Stimulated activated CD4-positive, alpha-beta T cell treated with anti-CD3 and anti-CD28 coated beads, Interleukin-4, amount 100 ng/mL, for 48 hours (primary cell): ENCODE measurements at places on chromosomes 4 and X.
A peak's percentile ranks its signal among the peaks of the same experiment; 100 is the strongest.

DNA sequence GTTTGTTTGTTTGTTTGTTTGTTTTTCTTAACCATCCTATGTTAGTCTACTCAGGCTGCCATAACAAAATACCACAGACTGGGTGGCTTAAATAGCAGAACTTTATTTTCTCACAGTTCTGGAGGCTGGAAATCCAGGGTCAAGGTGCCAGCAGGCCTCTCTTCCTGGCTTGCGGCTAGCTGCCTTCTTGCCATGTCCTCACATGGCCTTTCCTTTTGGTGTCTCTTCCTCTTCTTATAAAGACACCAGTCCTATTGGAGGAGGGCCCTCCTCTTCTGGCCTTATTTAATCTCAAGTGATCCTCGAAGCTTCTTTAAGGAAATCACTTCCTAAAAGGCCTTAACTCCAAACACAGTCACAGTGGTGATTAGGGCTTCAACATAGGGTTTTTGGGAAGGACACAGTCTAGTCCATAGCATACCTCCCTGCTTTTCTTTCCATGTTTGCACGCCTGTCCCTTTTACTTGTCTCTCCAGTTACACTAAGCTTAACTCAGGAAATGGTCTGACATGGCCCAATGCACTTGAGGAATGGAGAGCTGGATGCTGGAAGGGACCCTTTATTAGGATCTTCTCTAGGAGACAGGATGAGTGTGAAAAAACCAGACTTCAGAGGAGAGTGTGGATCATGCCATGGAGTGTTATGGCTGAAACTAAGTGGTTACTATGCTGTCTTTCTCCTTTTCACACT is 36.0 kb upstream of the MGST2 start:
- DNase-seq, result no peak

DNA sequence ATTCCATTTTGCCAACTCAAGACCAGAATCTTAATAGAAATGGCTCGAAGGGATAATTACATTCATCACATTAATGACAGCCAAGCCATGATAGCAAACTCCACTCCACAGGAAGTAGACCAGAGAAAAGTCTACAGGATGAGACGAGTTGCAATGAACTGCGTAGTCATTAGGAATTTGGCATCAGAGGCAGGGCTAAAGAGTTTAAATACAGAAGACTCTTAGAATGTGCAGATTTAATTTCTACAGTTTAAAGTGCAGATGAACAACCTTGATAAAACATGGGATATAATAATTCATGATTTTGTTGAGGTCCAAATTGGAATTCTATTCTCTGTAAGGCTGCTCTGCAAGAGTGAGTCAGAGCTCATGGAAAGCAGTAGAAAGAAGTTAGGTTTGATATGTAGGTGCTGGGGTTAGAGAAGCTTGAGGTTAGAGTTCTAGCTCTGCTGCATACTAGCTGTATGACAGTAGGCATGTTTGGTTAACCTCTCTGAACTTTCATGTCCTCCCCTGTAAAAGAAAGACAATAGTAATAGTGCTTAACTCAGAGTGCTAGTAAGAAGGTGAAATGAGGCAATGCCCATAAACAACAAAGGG is 32.2 kb downstream of the LNX1 start:
- DNase-seq, result no peak

DNA sequence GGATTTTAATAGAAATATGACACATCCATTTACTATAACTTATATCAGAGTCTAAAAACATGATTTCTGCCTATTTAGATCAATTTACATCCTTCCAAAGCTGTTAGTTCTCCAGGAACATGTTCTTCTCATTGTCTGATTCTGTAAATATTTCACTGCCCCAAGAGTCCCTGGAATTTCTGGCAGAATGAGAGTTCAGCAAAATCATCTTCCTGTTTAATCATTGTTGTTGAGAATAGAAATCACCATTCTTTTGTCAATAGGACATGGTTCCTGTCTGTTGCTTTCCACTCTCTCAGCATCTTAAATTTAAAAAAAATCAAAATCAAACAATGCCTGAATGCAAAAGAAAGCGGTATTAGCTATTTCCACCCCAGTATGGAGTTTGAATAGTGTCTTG is 172.8 kb upstream of the FRMPD4 start:
- no peak for DNase-seq

GRCh38 chr4:140137671-140138070 is 16.3 kb downstream of the MAML3 start:
- no peak for DNase-seq

GRCh38 chrX:15269618-15270521 is at the start of gene ASB9:
TSS of gene ASB9 (minus strand) at chrX:15270083. CDS start at chrX:15269874, 209 bp downstream.
- DNase-seq, result no peak

DNA sequence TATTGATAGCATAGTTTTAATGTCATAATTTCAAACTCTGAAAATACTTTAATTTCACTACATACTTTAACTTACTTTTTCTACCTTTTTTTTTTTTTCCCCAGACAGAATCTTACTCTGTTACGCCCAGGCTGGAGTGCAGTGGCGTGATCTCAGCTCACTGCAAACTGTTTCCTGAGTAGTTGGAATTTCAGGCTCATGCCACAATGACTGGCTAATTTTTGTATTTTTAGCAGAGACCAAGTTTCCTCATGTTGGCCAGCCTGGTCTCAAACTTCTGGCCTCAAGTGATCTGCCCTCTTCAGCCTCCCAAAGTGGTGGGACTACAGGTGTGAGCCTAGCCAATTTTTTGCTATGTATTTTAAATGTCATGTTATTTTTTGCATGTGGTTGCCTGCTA is 741.6 kb downstream of the TRAM1L1 start:
- DNase-seq, result no peak

GRCh38 chr4:109211671-109212070 is 90.8 kb downstream of the COL25A1 start:
- no peak for DNase-seq

- DNase-seq, result no peak
Measured at GRCh38 chrX:139642241-139642927, 65.6 kb downstream of the MCF2 start.

- no peak for DNase-seq
Measured at GRCh38 chr4:3323071-3323481, 30.3 kb downstream of the RGS12 start.

GRCh38 chr4:105399532-105400161 is 74.2 kb downstream of the PPA2 start:
- DNase-seq, result no peak

GRCh38 chrX:38375891-38376290 is 23.5 kb downstream of the OTC start:
- no peak for DNase-seq

DNA sequence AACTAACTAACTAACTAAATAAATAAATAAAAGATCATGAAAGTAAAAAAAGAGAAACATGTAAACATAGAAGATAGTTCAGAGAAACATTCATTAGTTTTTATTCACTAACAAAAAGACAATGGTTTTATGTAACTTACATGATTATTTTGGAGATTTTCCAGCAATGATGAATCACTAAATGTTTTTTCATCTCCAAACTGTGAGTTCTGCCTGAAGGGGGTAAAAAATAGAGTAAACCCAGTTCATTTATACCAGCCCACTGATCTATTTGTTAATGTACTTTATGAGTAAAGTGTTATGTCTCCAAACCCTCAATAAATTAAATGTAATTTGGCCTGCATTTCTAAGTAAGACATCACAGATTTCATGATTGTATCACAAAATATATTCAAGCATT is 101.1 kb downstream of the ATP8A1 start:
- DNase-seq, result no peak

DNA sequence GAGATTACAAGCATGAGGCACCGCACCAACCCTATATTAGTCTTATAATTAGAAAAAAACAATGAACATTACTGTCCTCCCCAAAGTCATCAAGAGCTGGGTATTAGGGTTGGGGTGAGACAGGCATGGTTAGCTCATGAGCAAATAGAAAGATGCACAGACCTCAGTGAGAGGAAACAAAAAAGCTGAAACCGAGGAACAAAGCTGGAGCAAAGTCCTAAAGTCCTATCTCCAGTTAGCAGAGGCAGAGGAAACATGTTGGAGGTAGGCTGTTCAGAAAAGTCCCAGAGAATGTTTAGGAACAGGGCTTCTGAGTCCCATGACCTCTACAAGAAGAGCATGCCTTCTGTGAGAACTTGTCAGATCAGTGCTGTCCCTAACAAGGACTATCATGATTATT is 4.6 kb upstream of the PCYT1B start:
- no peak for DNase-seq

DNA sequence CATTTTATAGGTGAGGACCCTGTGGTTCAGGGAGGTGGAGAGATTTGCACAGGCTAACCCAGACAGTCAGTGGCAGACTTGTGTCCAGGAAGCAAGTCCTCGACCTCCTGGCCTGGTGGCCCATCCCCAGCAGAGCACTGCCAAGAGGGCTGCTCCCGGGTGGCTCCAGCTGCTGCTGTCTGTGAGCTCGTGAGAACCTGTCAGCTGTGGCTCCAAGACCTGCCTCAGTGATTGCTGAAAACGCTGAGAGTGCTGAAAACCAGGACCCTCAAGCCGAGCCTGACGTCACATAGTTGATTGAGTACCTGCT is 74.2 kb downstream of the RTL9 start:
- DNase-seq, result no peak

GRCh38 chr4:149605601-149606378 is 209.9 kb downstream of the IQCM start:
- DNase-seq, result no peak

DNA sequence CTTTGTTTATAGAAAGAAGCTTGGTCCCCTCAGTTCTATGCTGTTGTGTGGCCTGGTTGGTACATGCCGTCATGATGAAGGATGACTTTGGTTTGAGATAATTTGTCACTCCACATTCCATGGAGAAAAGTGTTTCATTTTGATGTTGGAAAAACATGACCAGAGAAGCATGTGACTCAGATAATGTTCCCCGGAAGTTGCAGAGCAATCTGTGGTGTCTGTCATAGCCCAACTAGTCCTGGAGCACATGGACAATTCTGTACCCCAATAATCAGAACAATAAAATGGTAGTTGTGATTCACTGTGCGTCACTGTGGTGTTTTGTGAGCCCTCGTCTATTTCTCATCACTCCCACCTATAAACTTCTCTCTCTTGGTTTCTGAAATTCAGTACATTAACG is 85.1 kb downstream of the PDK3 start:
- no peak for DNase-seq

DNA sequence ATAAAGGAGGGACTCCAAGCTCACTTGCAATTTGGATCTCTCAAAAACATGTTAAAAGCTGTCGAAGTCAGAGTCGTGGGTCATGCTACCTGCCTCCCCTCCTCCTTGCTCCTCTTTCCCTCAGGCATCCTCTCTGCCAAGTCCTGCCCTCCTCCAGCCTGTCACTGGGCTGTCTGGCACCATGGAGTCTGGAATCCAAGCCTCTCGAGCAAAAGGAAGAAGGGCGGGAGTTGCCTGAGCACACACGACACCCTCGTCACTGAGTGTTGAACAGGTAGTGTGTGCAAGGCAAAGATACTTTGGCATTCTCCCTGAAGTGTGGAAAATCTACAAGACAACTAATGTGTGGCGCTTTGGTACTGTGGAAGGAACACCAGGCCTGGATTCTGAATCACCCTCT is 62.2 kb downstream of the HAUS3 start:
- DNase-seq, result no peak

DNA sequence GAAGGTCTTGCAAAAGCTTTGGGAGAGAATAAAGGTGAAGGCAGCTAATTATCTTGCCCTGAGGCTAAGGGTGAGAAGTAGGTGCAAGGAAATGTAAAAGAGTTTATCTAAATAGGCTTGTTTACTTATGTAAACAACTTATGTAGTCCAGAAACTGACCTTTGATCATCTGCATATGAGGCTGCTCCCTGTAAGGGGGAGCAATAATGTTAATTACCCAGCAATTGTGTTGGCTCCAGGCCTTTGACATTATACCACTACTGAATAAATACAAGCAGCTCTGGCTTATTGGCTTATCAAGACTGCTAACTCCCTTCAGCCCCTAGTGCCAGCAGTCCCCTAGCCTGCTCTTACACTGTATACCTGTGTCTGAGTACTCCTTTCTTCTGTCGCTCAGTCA is 303.7 kb upstream of the GNPDA2 start:
- no peak for DNase-seq

- DNase-seq, result no peak
Measured at GRCh38 chr4:7872264-7872771, 67.3 kb downstream of the AFAP1 start.

DNA sequence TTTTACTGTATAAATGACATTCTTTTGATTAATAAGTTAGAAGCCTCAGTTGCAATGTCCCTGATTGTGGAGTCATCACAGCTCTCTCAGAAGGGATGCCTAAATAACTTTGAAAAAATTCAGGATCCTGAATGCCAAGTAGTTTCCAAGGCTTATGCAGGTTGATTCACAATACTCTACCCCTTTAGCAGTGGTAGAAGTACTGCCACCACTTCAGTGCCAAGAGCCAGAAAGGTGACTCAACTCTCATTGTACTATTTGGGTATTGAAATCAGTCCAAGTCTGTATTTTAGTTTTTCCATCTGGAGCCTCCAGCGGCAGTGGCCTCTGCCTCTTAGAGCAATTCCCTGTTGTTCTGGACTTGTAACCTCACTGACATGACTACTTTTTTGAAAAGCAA is 320.1 kb upstream of the NDST4 start:
- DNase-seq, result no peak

DNA sequence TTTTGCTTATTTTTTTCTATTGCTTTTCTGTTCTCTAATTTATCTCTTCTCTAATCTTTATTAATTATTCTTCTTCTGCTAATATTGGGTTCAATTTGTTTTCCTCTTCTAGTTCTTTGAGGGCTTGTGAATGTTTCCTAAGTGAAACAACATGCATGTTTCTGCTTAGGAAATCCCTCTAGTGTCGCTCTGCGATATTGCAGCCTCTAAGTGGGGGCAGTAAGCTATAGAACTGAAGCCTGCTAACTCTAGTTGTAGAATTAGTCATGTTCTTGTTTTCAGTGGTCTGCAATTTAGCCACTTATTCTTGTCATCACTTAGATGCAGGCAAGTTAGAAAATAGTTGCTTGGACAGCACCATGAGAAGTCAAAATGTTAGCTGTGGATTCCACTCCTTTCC is 222.6 kb downstream of the SPIN4 start:
- peak; percentile 1 for DNase-seq

DNA sequence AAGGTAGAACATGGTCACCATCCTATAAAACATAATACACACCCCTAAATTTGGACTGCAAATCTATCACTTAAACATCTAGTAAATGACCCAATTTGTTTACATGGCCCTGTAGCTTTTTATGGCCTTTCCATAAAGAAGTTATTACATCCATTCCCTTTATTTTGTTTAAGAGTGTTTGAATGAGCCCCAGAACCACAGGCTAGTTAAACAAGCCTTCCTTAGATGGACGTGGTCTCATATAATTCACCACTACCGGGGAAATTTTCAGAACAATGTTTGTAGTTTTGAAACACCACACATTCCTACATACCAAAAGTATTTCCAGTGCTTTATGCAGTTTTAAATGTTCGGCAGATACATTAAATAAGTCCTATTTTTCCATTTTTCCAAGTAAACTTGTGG is 12.3 kb downstream of the PDGFC start:
- DNase-seq, result no peak

GRCh38 chr4:143514169-143514495 is 630 bp downstream of the SMARCA5 start:
- no peak for DNase-seq

GRCh38 chrX:12949205-12949926 is 25.5 kb upstream of the TMSB4X start:
- no peak for DNase-seq

- no peak for DNase-seq
Measured at GRCh38 chr4:37243722-37244582, 591 bp upstream of the NWD2 start.
